ENCODE measurements at places on chromosomes 3 and 15.
A peak's percentile ranks its signal among the peaks of the same experiment; 100 is the strongest.

DNA sequence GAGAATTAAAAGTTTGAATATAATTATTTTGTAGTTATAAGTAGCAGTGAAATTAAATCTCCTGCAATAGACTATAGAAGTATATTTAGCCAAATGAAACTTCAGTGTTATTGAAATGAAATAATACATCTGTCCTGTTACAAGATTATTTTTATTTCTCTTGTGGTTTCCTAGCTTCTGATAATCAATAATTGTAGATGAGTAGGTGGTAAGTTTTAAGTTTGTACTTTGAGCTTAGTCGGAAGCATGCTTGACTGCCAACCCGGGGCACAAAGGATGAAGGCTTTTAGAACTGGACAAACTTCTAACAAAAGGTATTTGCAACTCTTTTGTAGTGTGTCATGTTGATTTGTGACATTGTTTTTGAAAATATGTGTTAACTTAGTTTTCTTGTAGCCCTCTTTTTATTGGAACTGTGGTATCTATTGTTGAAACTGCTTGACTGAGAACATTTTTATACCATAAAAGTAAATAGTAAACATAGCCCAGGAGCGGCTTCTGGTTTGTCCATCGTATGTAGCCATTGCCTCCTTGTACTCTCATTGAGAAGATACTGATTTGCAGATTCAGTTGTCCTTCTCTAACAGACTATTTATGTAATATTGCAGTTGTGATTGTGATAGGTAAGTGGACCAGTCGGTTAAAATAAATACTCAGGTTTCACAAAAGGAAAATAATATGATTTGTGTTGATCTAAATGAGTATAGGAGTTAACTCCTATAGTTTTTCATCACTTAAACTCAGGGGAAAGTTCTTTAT lies 2.9 kb downstream of the CTNNB1 start:
- no peak for DNase-seq

GRCh38 chr15:92166751-92167405 lies 226.8 kb upstream of the ST8SIA2 start:
- DNase-seq: no peak

DNA sequence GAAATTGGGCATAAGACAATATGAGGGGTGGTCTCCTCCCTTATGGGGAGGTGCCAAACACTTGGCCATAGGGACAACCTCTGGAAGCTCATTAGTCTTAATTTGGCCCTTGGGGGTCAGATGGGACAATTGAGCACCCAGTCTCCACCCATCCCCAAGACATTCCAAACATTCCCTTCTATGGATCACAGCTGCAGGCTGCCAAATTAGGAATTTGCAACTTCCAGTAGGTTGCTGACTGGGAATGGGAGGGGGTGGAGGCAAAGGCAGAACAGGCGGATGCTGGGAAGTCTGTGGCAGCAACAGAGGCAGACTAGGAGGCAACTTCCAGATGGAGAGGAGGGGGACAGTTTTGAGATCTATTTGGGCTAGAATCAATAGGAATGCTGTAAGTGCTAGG lies 1.4 kb upstream of the PDHB start:
- no peak for DNase-seq

GRCh38 chr15:71431343-71432336 lies 316.4 kb downstream of the THSD4 start:
- DNase-seq: no peak

- no peak for DNase-seq
Measured at GRCh38 chr3:156483961-156484787, 70.7 kb downstream of the SSR3 start.

- no peak for DNase-seq
Measured at GRCh38 chr3:24678421-24678865, 183.8 kb upstream of the THRB start.

DNA sequence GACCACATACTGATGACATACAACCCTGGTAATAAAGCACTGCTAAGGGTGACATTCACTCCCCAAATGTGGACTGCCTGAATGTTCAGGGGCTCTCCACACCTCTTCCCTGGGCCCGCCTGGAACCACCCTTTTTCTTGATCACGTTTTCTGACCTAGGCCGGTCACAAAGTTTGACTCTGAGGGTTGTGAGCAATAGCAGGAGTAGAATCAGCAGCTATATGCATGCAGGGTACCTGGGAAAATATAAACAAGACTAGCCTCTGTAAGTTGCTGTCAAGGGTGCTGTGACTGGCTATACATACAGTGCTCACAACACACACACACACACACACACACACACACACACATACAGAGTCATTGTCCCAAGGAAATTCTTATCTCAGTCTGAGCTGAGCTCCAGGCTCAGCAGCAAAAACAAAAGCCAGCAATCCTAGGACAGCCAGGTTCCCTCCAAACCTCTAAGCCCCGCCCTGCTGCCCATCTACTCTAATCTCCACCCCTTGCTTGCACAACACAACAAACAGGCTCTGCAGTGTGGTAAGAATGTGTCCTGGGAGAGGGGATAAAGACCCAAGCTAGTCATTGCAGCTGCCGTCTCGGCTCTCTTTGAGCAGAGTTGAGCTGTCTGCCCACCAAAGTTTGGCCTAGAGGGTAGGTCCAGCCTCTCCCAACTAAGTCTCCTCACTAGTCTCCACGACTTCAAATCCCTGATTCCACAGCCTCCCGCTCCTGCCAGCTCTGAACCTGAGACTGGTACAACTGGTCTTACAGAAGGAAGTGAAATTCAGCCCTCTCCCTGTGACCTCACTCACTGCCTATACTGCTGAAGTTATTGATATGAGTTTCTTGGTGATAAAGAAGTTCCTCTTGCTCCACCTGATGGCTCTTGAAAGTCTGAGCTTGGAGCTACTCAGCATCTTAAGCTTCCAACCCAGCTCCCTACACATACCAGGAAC lies 2.2 kb downstream of the BMF start:
- DNase-seq: no peak

GRCh38 chr3:37501571-37502313 lies 327.4 kb upstream of the LRRFIP2 start:
- DNase-seq: no peak

GRCh38 chr15:71804695-71805470 lies 5.5 kb upstream of the NR2E3 start:
- no peak for DNase-seq

DNA sequence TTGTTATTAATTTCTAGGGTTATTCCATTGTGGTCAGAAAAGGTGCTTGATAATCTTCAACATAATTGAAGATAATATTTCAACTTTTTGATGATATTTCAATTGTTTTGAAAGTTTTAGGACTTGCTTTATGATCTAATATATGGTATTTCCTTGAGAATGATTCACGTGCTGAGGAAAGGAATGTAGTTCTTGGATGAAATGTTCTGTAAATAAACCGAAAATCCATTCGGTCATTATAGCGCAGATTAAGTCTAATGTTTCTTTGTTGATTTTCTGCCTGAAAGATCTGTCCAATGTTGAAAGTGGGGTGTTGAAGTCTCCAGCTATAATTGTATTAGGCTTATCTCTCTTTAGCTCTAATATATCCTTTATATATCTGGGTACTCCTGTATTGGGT lies 617.5 kb upstream of the NECTIN3 start:
- no peak for DNase-seq

DNA sequence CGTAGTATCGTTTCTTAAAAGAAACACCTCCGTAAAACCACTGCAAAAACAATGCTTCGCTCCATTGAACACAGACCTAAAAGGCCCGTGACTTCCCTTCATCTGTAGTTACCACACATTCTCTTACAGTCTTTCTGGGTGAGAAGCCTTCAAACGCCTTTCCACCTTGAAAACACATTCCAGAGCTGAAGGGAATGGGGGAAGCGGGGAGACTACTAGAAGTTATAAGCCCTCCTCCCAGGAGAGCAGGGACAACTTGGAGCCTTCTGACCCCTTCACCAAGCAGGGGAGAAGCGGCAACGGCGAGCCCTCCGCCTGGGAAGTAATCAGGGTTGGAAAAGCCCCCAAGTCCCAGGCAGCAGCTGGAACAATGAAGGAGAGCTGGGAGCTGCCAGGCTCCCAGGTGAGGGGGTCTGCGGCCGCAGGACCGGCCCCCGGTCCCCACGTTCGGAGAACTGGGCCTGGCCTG lies 461 bp downstream of the SECISBP2L start:
- DNase-seq: no peak

- DNase-seq: peak; percentile 38
Measured at GRCh38 chr3:85567071-85567676, 608.4 kb downstream of the CADM2 start.

GRCh38 chr3:53402326-53402725 lies 55.0 kb upstream of the DCP1A start:
- no peak for DNase-seq

DNA sequence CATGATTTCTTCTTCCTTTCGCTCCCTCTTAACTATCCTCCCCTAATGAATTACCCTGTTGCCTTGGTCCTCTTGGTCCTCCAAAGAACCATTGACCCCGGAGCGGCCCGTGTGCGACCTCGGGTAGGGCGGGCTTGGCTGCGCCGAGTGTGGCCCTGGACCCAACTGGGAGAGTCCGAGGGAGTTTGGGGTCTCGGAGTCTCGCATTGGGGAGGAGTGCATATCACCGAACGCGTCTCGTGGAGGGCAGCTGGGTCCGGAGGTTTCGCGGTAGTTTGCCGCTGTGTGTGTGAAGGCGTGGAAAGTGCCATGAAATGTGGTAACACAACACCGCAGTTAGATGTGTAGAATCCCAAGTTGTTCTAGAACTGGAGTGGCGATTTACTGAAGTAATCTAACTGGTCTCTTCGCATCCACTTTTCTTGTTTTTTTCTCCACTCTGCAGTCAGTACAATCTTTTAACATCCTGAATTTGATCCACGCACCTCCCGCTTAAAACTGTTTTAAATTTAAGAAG lies 363 bp downstream of the GTF2E1 start:
- no peak for DNase-seq

- DNase-seq: no peak
Measured at GRCh38 chr3:88059380-88060170, 520 bp downstream of the ZNF654 start.

DNA sequence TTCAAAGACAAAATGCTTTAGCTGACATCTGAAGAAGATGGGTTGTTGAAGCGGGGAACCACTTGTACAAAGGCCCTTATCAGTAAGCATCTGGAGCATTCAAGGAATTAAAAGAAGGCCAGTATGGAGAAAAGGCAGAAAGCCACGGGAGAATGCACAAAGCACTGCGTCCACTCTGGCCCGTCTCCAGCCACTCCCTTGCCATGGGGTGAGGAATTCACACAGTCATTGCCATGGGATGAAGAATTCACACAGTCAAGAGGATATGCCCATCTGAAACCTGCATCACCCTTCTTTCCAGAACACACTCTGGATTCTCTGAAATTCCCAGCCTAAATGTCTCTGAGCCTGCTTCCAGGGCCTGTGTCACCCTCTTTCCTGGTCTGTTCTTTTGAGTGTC lies 26.7 kb upstream of the STAG1 start:
- DNase-seq: no peak

- no peak for DNase-seq
Measured at GRCh38 chr3:165532851-165533250, 304.4 kb downstream of the BCHE start.

- DNase-seq: no peak
Measured at GRCh38 chr3:192336286-192336685, 391.1 kb downstream of the FGF12 start.

DNA sequence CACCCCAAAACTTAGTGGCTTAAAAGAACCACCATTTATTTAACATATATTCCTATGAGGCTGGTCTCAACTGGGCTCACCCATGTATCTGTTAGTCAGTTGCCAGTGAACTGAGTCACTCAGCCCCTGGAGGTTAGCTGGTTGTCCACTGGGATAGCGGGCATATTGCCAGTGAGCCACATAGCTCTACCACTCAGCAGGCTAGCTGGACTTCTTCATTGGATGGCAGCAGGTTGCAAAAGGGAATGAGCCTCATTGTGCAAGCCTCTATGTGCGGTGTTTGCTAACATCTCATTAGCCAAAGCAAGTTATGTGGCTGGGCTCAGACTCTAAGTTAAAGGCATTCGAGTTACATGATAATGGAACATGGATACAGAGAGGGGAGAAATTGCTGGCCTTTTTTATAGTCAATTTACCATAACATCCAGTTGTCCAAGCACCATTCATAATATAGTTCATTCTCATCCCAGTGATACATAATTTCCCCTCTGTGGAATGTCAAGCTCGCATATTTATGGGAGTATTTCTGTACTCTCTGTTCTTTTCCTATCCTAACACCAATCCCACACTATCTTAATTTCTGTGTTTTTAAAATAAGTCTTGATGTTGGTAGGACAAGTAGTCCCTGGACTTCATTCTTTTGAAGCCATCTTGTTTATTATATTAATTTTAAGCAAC lies 8.7 kb downstream of the BTD start:
- no peak for DNase-seq

- no peak for DNase-seq
Measured at GRCh38 chr15:69666441-69666882, 213.8 kb downstream of the RPLP1 start.
